Cerebellum (tissue), 4 donors: ENCODE measurements at places on chromosomes 1 and 21. TPM values are rescaled to one million over a fixed set of nuclear protein-coding genes. Genes with fewer than 3 reads are reported as not detected.

The USH2A gene
- 1.9 TPM for total RNA-seq

The TRIM17 gene
- total RNA-seq, result 4.0 TPM

The SLC1A7 gene
- not detected for total RNA-seq

The SPATA1 gene
- total RNA-seq, result 2.0 TPM

The EPHA2 gene
- 2.3 TPM for total RNA-seq

The AKNAD1 gene
- 1.3 TPM for total RNA-seq

The KRTAP11-1 gene
- total RNA-seq, result not detected

The FASLG gene
- not detected for total RNA-seq

The HDGF gene
- 58.7 TPM for total RNA-seq

The LY9 gene
- total RNA-seq, result not detected

The TMPRSS3 gene
- total RNA-seq, result 0.09 TPM

The SUSD4 gene
- 25.3 TPM for total RNA-seq

The DENND2C gene
- total RNA-seq, result 1.6 TPM

The HHAT gene
- total RNA-seq, result 7.6 TPM

The NADK gene
- 22.4 TPM for total RNA-seq

The PRDM16 gene
- total RNA-seq, result 5.0 TPM

The PPM1J gene
- total RNA-seq, result 1.00 TPM

The SPRR1A gene
- not detected for total RNA-seq

The KRTAP7-1 gene
- total RNA-seq, result not detected

The SLC25A34 gene
- 2.4 TPM for total RNA-seq

The LHX4 gene
- 0.91 TPM for total RNA-seq

The ITLN1 gene
- 0.45 TPM for total RNA-seq

The FLG2 gene
- total RNA-seq, result not detected

The ZBTB48 gene
- 15.5 TPM for total RNA-seq

The CDK18 gene
- total RNA-seq, result 1.00 TPM
